ENCODE measurements at places on chromosomes 7 and 10. TPM values are rescaled to one million over a fixed set of nuclear protein-coding genes. Genes with fewer than 3 reads are reported as not detected.

ASZ1 gene
- total RNA-seq: not detected

CLDN4 gene
- 5.2 TPM for total RNA-seq

ACTL6B gene
- total RNA-seq: not detected

SPDYE6 gene
- not detected for total RNA-seq

NEBL gene
- 13.0 TPM for total RNA-seq

CFAP58 gene
- 0.11 TPM for total RNA-seq

FGF8 gene
- 0.08 TPM for total RNA-seq

GRM8 gene
- not detected for total RNA-seq

GLCCI1 gene
- total RNA-seq: 0.97 TPM

XRCC2 gene
- total RNA-seq: 4.8 TPM

VPS37D gene
- total RNA-seq: 4.7 TPM

PARD3 gene
- total RNA-seq: 55.2 TPM

ASIC3 gene
- 9.9 TPM for total RNA-seq

SAP25 gene
- 0.44 TPM for total RNA-seq

GJC3 gene
- total RNA-seq: 0.09 TPM

ACBD7 gene
- total RNA-seq: 1.1 TPM

BTAF1 gene
- total RNA-seq: 9.6 TPM

CPA2 gene
- total RNA-seq: 0.11 TPM

TMEM270 gene
- total RNA-seq: 0.17 TPM

SIRT1 gene
- total RNA-seq: 19.0 TPM

VSTM2A gene
- total RNA-seq: not detected

VAX1 gene
- 1.2 TPM for total RNA-seq

KNDC1 gene
- 0.74 TPM for total RNA-seq

MYOZ1 gene
- not detected for total RNA-seq

CALU gene
- 140 TPM for total RNA-seq

CCDC172 gene
- not detected for total RNA-seq

CCDC126 gene
- total RNA-seq: 4.0 TPM

GHRHR gene
- not detected for total RNA-seq

SLC25A40 gene
- total RNA-seq: 8.5 TPM

GTF2IRD1 gene
- total RNA-seq: 17.7 TPM

AGAP6 gene
- total RNA-seq: 8.1 TPM

COL1A2 gene
- not detected for total RNA-seq

HOXA7 gene
- 5.2 TPM for total RNA-seq

CLCN1 gene
- total RNA-seq: 0.03 TPM

MYL10 gene
- not detected for total RNA-seq

TEX36 gene
- not detected for total RNA-seq

OR2A42 gene
- not detected for total RNA-seq
